Activated T-helper 17 cell treated with anti-CD3 and anti-CD28 coated beads, Interleukin-2, amount 50 U/mL, for 72 hours (primary cell): ENCODE measurements at places on chromosomes 2 and 18. TPM values are rescaled to one million over a fixed set of nuclear protein-coding genes. Genes with fewer than 3 reads are reported as not detected.

DNA sequence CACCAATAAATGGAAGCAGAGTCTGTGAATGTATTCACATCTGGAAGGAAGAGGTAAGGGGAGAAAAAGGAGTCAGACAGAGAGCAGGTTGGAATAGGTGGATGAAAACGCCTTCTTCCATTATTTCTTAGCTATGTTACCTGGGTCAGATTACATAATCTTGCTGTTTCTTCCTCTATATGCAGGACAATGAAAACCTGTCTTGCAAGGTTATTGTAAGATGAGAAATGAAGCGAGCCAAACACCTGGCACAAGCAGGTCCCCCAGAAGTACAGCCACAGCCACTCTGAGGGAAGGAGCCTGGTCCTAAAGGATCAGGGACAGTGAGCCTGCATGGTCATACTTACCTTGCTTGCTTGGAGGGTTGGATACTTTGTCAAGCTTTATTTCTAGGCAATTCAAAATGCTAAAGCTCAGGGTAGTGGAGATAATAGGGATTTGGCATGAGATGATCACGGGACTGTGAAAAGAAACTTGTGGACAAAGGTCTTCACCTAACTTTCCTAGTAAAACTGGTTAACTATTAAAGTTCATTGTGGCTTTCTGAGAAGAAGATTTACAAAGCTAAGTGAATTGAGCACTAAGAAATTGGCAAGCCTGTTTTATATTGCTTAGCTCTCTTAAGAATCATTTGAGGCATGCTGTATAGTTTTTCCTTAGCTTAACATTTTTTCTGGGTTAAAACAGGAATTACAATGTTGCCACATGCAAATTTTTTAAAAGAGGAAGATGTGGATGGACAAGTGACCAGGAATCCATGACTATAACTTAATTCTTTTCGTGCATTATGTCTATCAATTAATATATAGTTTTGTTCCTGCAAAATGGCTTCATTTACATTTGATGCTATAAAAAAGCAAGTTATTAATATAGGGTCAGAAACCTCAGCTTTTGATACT lies 15.7 kb upstream of the PLA2R1 start:
- ATAC-seq, result no peak

DNA sequence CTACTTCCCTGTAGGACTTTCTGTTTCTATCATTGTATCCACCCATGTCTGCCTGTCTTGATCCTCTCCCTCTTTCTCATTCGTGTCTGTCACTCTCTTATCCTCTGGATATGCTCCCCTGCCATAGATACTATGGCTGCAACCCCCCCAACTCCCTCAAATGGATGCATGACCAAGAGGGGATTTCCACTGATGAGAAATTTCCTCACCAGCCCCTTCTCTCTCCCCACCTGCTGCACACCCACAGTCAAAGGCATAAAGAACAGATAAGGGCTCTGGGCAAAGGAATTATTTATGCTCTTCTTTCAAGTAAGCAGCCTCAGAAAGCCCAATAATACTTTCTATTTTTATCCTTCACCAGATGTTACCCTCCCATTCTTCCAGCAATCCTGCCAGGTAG lies 121.3 kb downstream of the FOXI3 start:
- ATAC-seq, result no peak

GRCh38 chr2:109690822-109691541 lies 76.8 kb downstream of the SOWAHC start:
- ATAC-seq, result no peak

- ATAC-seq, result peak; percentile 49
Observed at GRCh38 chr18:13566941-13567746, 159.2 kb downstream of the FAM210A start.

DNA sequence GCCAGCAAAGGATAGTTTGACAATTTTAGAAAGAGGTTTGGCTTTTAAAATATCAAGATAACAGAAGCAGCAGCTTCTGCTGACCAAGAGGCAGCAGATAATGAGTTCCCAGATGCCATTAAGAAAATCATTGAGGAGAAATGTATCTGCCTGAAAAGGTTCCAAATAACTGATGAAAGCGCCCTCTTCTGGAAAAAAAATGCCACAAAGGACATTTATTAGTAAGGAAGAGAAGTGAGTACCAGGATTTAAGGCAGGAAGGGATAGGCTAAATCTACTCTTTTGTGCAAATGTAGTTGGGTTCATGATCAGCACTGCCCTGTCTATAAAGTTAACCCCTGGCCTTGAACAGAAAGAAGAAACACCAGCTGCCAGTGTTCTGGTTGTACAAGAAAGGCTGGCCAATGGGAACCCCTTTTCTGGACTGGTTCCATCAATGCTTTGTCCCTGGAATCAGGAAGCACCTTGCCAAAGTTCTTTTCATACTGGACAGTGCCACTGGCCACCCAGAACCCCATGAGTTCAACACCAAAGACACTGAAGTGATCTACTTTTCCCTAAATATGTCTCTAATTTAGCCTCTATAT lies 40.6 kb downstream of the DHX57 start:
- ATAC-seq, result no peak

- no peak for ATAC-seq
Observed at GRCh38 chr2:158989165-158989564, 20.7 kb downstream of the TANC1 start.

DNA sequence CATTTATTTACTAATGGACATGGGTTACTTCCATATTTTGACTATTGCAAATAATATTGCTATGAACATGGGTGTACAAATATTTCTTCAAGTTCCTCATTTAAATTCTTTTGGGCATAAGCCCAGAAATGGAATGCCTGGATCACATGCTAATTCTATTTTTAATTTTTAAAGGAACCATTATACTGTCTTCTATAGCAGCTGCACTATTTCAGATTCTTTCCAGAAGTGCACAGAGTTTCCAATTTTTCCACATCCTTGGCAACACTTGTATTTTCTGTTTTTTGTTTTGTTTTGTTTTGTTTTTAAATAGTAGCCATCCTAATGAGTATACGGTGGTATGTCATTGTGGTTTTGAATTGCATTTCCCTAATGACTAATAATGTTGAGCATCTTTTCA lies 8.5 kb upstream of the RALBP1 start:
- no peak for ATAC-seq

- peak; percentile 31 for ATAC-seq
Observed at GRCh38 chr2:219713110-219713509, 85.7 kb downstream of the SLC4A3 start.

DNA sequence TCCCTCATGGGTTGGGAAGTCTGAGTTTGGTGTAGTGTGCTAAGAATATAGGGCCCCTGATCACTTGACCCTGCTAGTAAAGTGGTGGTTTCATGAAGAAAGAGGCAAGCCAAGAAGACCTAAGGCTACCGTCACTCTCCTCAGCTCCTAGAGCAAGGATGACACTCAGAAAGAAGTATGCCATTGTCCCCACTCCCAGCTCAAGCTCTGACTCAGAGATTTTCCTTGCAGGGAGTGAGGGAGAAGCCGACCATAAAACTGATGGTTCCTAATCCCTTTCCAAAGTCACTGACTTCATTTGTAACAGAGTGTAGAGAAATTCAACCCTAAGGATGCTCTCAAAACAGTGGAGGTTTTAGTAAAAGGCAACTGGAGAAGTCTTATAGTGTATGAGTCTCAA lies 80.9 kb downstream of the ICA1L start:
- no peak for ATAC-seq

GRCh38 chr2:105800036-105800713 lies 55.5 kb downstream of the NCK2 start:
- no peak for ATAC-seq

GRCh38 chr2:58065248-58065647 lies 18.6 kb downstream of the VRK2 start:
- no peak for ATAC-seq

DNA sequence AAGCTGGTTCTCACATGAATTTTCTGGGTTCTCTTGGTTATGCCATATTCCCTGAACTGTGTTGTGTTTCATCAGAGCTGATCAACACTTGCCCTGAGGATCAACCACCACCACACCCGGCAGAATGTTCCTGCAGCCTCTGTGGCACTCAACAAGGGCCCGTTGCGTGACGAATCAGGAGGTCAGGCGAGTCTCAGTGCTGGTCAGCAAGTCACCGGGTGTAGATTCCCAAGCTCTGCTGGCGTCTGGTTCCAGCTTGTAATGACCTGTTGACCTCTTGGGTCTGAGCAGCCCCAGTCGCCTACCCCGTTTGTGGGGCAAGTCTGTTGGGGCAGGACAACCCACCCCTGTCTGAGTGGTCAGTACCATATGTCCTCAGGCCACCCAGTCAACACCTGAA lies 46.0 kb downstream of the ADCY3 start:
- ATAC-seq, result no peak

- no peak for ATAC-seq
Observed at GRCh38 chr2:190599073-190599472, 49.8 kb upstream of the NAB1 start.

GRCh38 chr2:136214307-136215200 lies 96.6 kb upstream of the CXCR4 start:
- ATAC-seq, result no peak

- ATAC-seq, result no peak
Observed at GRCh38 chr2:158725441-158725891, 69.7 kb upstream of the DAPL1 start.

- ATAC-seq, result no peak
Observed at GRCh38 chr2:96618596-96619283, 19.4 kb downstream of the KANSL3 start.

DNA sequence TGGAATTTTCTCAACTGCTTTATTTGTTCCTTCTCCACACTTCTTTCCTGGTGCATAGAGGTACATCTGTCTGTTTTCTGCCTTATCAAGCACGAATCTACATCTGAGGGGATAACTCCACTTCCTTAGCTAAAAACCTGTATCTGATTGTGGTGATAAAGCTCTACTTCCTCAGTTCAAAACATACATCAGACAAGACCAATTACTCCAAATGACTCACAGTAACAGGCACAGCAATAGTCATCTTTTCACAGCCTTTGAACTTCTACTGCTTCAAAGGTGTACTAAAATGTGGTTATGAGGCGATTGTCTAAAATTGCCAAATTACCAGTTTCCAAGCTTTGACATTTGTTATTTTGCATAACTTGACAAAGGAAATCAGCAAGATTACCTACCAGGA lies 803.6 kb upstream of the ZEB2 start:
- ATAC-seq, result peak; percentile 81

GRCh38 chr2:62370321-62371250 lies 135.4 kb downstream of the TMEM17 start:
- ATAC-seq, result no peak

DNA sequence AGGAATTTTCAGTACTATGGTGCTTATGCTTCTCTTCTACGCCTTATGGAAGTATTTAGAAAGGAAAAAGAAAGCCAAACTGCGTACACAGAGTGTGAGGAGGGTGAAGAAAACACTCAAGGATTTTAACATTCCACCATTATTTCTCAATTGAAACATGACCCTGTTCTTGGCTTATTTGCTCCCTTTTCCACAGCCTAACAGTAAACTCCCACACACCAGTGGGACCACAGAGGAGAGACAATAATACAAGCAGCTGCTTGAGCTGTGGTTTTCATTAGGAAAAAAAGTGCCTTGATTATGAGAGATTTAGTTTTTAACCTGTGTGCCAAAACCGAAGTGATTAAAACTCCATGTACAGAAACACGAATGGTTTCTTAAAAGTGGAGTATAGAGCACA lies 134.3 kb downstream of the MEP1B start:
- ATAC-seq, result no peak

DNA sequence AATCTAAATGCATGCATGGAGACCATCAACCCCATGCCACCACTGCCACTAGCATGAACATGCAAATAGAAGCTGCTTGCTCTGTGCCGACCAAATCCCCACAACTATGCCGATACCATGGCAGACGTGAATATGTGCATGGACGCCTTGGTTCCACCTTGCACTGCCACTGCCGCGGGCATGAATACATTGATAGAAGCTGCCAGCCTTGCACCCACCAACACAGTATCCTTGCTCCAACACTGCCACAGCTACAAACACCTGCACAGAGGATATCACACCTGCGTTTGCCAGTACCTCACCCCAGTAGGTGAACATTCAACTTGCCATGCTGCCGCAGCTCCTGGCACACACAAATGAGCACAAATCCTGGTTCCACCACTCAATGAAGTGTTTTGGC lies 527.4 kb upstream of the REG3G start:
- no peak for ATAC-seq

CFAP221 gene
- total RNA-seq, result not detected

GPR35 gene
- 4.4 TPM for total RNA-seq

FAM228A gene
- 0.48 TPM for total RNA-seq

SGO2 gene
- 67.7 TPM for total RNA-seq

NPHP1 gene
- 0.98 TPM for total RNA-seq

IL1RL1 gene
- 0.24 TPM for total RNA-seq

SH3RF3 gene
- total RNA-seq, result 0.05 TPM

SERPINB13 gene
- not detected for total RNA-seq

ANKRD30B gene
- not detected for total RNA-seq

AMER3 gene
- total RNA-seq, result not detected

C1GALT1C1L gene
- not detected for total RNA-seq

CNRIP1 gene
- not detected for total RNA-seq

MYO7B gene
- 0.19 TPM for total RNA-seq
